Esophagus squamous epithelium (tissue), 5 donors: ENCODE measurements at places on chromosomes 7 and 10.

DNA sequence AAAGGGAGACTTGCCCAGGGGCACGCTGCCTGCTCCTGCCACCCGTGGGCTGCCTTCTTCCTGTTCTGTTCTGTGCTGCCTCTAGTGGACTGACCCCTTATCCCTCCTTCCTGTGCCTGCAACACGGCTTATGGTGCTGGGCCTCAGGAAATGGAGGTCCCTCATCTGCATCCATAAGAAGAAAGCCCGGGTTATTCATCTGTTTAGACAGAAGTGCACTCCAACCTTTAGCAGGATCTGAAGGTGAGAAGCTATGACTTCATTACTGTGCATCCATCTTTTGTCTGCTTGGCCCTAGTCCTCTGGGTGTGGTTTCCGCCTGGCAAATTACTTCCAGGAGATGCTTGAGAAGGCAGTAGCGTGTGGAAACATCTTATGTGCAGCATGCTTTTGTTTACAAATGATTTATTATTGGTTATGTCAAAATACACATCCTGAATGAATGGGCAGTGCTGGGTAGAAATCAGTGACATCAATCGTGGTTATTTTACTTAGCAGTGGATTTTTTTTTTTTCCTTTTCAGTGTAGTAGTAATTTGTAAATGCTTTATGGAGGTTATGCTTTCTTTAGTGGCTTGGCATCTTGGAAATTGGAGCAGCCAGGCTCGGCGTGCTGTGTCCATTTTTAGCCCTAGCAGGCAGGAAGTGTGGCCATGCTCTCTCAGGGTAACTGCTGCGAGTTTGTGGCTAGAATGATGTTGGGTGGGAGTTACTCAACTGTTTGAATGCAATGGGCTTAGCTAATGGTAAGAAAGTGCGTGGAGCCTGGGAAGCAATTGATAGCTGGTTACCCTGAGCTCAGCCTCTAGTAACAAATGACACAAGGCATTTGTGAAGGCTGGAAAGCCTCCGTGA lies 12.7 kb downstream of the PTPRE start:
- DNase-seq: no peak

DNA sequence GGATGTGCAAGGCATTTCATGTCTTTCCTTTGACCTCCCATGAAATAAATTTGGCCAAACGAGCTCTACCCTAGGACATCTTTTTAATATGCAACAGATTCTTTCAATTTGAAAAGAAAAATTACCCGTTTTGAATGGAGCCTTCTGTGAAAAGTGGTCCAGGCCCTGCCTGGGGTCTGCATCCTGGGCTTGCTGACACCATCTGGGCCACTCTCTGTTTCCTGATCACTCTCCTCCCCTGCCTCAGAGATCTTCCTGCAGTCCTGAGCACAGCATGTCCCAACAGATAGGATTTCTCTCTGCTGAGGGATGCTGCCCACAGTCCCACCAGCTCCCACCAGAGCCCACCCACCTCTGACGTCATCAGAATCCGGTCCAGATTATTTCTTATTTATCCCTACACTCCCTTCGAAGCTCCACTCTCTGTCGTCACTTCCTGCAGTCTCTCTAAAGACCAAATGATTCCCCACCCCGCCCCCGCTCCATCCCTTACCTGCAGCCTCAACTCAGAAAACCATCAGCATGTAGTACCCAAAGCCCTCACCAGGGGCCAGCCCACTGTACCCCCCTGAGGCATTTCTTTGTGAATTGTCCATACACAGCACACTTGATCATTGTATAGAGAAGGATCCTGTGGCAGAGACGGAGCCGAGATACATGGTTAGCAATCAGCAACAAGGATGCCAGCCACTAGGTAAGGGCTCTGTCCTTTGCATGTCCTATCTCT lies 192.1 kb upstream of the MGMT start:
- DNase-seq: no peak

- no peak for DNase-seq
Measured at GRCh38 chr7:29386196-29386765, 177.4 kb upstream of the PRR15 start.

- no peak for DNase-seq
Measured at GRCh38 chr10:112773783-112774182, 176.3 kb upstream of the TCF7L2 start.

GRCh38 chr10:10873289-10873688 lies 144.4 kb upstream of the CELF2 start:
- no peak for DNase-seq

GRCh38 chr7:152392254-152392653 lies 43.5 kb downstream of the KMT2C start:
- no peak for DNase-seq

DNA sequence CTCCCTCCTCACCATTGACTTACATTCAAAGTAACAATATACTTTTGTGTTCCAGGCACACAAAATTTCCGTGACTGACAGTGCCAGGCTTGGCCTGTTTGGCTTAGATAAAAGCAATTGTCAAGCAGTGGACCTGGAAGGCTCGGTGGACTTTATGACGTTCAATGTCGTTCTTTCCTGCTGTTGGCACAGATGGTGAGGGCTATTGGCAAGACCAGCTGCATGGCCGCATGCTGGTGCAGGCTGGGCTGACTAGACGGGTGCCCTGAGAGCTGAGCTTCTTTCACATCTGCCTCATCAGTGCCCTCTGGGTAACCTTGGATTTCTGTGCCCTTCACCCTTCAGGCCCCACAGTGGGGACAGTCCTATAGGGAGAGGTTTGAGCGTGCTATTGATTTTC lies 45.2 kb downstream of the WIPF3 start:
- DNase-seq: no peak

- DNase-seq: no peak
Measured at GRCh38 chr10:60200012-60200681, 189.5 kb downstream of the ANK3 start.

DNA sequence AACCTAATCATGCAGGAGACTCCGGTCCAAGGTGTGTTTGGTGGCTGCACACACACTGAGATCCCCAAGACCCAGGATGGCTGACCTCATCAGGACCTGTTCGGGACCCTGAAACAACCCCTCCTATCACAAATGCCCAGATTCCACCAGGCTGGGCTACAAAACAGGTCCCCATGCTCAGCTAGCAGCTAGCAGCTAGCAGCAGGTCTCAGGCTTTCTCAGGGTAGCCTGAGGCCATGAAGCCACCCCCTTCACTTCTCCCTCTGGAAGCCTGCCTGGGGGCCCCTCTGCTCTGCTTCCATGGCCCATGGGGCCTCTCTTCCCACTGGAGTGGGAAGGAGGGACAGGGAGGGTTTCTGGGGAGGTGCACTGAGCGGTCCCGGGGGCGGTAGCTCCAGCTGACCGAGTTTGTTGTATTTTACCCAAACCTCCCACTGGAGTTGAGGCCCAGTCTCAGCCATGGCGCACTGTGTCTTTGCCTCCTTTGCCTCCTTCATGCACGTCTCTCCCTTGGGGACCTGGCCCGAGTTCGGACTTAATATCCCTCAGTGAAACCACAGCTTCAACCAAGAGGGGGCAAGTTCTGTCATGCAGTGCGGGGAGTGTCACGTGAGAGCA lies 95.1 kb upstream of the GPR26 start:
- DNase-seq: no peak

DNA sequence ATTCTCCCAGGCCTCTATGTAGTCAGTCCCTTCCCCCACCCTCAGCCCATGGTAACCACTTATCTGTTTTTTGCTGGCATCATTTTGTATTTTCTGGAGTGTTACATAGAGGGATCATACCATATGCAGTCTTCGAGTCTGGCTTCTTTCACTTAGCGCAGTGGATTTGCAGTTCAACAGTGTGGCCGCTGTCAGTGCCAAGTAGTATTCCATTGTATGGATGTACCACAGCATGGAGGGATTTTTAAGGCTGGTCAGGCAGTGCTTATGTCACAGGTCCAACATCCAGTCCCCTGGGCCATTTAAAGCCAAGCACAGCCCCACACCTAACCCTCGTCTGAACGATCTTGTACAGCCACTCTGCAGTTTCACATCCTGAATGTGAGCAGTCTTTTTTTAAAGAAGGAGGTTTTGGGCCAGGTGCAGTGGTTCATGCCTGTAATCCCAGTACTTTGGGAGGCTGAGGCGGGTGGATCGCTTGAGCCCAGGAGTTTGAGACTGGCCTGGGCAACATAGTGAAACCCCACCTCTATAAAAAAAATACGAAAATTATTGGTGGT lies 121.8 kb downstream of the CUX1 start:
- DNase-seq: no peak

GRCh38 chr10:29650552-29650944 lies 15.8 kb upstream of the SVIL start:
- no peak for DNase-seq

- DNase-seq: no peak
Measured at GRCh38 chr10:70190581-70190980, 20.3 kb upstream of the SAR1A start.

DNA sequence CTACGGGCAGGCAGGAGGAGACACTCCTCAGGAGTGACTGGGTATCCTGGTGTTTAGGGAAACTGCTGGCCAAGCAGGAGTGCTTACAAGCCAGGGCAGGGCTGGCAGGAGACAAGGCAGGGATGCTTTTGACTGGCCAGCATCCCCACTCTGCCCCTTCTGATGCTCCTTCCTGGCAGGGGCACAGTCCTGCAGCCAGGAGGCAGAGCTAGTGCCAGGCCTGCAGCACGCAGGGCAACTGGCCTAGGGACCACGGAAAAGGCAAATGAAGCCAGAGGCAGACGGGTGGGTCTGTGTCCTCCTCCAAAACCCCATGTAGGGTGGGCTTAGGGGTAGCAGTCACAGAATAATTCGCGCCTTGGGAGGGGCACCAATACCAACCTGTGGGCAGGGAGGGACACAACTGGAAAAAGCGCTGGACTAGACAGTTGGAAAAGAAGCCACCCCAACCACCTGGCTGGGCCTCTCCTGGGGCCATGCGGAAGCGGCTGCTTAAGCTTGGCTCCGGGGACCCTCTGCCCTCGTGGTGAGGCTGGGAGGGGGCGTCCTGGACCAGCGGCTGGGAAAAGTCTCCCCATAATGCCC lies 4.8 kb downstream of the IMPDH1 start:
- no peak for DNase-seq

DNA sequence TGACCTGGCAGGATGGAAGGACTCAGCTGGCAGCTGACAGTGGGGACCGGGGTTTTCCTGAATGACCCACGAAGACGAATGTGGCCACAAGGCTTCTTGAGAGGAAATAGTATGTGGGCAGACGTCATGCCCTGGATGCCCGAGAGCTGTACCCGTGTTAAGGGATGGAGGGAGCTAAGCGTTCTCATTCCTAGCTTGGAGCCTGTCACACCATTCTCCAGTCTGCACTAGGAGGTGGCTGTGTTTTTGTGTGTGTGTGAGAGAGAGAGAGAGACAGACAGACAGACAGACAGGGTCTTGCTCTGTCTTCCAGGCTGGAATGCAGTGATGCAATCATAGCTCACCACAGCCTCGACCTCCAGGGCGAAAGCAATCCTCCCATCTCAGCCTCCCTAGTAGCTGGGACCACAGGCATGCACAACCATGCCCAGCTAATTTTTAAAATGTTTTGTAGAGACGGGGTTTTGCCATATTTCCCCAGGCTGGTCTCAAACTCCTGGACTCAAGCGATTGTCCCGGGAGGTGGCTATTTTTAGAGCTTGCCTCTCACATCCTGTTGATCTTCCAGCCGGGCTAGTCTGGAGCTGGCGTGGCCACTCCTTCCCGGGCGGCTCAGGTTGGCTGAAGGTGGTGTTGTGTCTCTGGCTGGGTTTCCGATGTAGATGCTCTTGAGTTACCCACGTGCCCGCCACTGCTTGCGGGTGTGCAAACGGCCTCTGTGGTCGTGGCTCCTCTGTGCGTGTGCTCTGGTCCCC lies 2.1 kb downstream of the AMZ1 start:
- DNase-seq: no peak

- DNase-seq: no peak
Measured at GRCh38 chr10:100020886-100021253, 11.1 kb upstream of the DNMBP start.

GRCh38 chr7:30755384-30756154 lies 3.6 kb downstream of the INMT start:
- DNase-seq: no peak
